ENCODE measurements at places on chromosomes 6 and 20.

GRCh38 chr20:57826666-57827287 is 117.0 kb upstream of the PMEPA1 start:
- DNase-seq: no peak

DNA sequence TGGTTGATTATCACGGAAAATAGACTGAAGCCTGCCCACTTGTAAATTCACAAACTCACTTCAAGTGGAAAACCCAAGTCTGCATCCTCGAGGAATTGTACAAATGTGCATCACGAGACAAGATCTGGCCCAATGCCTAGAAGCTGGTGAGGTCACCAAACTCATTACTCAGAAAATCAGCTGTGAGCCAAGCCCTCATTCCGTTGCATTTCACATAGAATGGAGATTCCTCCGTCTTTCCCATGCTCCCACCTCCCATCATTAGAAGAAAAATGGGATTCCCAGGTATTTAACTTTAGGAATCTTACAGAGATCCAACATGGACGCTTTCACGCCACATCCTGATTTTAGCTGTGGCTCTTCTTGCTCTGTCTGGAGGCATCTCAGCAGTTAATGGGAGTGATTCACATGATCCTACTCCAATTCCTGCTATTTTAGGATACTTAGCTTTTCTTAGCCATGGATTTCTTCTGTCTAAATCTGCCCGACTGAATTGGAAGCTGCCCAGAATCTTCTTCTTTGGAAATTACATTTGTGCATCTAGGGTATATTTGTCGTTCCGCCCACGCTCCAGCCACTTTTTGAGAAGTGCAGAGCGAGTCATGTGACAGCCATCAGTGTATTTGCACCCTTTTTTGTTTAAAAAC is 68.7 kb upstream of the STMND1 start:
- DNase-seq: peak; percentile 38

DNA sequence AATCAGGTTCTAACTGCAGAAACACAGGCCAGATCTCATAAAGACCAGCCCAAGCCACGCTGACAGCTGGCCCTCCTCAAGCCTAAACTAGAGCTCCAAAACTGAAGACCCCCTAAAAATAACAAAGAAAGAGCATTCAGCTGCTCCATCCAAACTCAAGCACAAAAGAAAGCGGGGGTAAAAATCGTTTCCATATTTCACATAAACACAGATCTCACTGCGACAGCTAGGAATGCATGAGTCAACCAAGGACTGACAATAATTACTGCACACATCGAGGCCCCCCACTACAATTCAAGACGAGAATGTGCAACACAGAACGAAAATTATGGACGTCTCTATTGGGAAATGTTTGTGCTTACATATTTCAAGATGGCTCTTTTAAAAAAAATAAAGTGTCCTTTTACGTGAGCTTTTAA is 31.1 kb downstream of the CNKSR3 start:
- DNase-seq: no peak

DNA sequence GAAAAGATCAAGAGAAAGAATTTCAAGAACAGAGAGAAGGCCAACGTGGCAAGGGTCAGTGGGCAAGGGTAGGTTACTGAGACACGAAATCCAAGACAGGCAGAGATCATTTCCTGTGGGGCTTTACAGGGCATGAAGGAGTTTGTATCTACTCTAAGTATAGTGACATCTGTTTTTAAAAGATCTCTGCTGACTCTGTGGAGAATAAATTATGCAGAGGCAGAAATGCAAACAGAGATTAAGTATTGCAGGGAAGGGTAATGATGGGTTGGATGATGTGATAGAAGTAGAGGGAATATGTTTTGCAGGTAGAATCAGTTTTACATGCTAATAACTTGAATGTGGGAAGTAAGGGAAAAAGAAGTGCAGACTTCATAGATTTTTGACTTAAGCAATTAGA is 243.5 kb downstream of the FRK start:
- DNase-seq: no peak

DNA sequence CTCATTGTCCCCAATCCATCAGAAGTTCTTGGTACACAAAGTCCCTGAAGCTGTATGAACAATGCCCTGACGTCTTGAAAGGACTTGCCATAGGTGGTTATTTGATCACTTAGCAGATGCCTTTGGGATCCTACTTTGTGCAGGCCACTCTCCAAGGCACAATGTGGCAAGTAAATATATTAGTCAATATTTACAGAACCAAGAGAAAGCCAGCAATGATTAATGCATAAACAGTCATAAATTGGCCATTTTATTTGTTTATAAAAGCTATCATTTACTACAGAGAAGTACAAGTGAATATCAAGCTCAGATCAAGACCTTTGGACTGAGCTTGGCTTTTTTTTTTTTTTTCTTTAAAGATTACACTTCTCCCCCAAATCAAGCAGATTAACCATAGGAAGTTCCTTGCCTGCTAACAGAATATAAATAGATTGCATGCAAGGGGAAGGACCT is 161.8 kb downstream of the MTHFD1L start:
- no peak for DNase-seq

GRCh38 chr6:129597023-129597713 is 112.8 kb downstream of the ARHGAP18 start:
- no peak for DNase-seq

- no peak for DNase-seq
Measured at GRCh38 chr6:90146921-90147649, 149.6 kb downstream of the BACH2 start.

GRCh38 chr20:20174089-20174835 is 121.9 kb downstream of the CFAP61 start:
- DNase-seq: no peak

DNA sequence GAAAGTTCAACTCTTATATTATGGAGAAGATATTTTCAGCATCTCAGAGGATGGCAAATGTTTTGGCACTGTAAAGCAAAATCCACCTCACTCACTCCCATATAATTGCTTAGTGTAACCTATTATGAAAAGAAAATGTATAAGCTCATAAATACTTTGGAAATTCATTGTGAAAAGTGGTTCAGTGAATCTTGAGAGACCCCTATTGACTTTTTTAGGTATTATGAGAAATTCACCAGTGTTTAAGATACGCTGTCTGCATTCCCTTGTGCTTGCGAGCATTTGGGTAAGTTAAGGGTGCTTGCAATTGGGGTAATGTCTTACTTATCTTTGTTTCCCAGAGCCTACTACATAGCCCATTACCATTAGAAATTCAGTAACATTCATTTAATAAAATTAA is 66.3 kb upstream of the BMP5 start:
- no peak for DNase-seq

DNA sequence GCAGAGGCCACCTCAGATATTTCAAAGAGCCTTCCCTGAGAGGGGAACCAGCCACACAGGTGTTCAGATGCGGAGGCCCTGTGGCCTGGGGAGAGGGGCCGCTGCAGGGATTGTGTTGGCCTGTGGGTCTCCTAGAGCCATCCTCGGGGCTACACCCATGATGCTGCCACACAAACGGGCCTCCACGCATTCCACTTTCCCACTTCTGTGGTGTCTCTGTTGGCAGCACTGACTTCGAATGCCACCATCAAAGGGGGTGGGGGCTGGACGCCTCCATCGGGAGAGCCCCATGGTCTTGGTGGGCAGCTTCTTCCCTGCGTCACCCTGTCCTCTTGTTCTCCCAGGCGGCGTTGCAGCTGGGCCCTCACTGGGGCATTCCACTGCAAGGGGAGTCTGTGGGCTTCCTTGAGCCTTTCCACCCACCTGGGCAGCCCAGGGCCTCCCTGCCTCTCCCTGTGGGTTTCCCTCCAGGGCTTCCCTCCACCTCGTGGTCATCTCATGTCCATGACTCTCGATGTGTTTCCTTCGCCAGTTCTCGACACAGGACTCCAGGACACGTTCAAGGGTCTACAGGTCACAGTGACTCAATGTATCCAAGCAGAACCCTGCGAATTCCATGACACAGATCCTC is 145.5 kb downstream of the ERMARD start:
- no peak for DNase-seq

DNA sequence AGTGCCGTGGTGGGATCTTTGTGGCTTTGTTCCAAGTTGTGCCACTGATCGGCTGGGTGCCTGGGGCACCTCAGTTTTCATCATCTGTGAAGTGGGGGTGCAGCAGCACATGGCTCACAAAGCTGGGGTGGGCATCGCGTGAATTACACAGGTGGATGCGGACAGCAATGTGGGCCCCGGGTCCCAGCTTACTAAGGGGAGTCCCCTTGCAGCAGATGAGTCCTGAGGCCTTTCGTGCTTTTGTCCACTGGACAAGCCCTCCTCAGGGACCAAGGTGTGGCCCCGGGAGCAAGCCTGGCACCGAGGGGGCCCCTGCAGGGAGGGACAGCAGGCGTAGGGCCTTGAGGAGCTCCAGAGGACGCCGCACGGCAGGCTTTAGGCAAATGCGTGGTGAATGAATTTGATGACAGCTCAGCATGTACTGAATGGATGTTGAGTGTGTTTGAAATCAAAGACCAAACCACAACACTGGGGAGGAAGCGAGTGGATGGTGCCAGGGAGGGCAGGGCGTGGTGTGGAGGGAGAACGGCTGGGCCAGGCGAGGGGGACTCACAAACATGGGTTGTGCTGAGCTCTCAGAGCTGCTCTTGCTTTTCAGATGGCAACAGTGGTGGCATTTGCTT is 53.2 kb downstream of the IRF4 start:
- no peak for DNase-seq

- no peak for DNase-seq
Measured at GRCh38 chr6:37313723-37314486, 39.9 kb upstream of the RNF8 start.

GRCh38 chr6:38155144-38155543 is 335.6 kb downstream of the ZFAND3 start:
- no peak for DNase-seq

DNA sequence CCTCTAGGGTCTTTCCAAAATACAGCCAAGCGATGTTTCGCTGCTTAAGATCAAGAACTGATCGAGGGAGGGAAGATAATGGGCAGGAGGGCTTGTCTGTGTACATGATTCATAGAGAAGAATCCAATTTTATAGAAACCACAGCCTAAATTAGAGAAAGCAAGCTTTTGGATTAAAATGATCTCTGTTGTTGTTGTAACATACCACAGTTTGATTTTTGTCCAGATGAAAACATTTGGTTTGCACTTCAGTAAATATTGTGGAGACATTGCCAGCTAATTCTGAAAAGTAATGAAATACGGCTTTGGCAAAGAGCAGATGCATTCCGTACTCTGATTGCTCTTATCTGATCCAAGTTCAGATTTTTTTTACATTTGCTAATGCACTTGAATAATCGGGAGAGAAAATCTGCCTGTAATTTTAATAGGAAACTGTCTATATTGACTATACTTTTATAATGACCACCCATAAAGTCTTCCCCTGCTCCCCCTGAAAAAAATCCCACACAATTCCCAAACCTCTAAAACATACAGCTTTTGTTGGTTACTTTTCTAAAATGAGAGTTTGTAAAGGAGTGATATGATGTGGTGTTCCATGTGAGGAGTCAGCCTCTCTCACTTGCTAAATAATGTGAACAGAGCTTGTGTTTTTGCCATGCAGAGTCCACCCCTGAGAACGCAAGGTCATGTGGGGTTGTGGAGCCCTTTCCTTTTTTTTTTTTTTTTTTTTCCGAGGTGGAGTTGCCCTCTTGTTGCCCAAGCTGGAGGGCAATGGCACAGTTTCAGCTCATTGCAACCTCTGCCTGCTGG is 199.9 kb downstream of the DTNBP1 start:
- no peak for DNase-seq

GRCh38 chr20:63364801-63365585 is 3.8 kb upstream of the CHRNA4 start:
- DNase-seq: no peak

GRCh38 chr20:22821081-22821727 is 213.9 kb upstream of the SSTR4 start:
- no peak for DNase-seq

GRCh38 chr6:89079511-89080234 is 878 bp upstream of the PNRC1 start:
- no peak for DNase-seq

- DNase-seq: no peak
Measured at GRCh38 chr6:170111816-170112582, 178.9 kb downstream of the DLL1 start.

DNA sequence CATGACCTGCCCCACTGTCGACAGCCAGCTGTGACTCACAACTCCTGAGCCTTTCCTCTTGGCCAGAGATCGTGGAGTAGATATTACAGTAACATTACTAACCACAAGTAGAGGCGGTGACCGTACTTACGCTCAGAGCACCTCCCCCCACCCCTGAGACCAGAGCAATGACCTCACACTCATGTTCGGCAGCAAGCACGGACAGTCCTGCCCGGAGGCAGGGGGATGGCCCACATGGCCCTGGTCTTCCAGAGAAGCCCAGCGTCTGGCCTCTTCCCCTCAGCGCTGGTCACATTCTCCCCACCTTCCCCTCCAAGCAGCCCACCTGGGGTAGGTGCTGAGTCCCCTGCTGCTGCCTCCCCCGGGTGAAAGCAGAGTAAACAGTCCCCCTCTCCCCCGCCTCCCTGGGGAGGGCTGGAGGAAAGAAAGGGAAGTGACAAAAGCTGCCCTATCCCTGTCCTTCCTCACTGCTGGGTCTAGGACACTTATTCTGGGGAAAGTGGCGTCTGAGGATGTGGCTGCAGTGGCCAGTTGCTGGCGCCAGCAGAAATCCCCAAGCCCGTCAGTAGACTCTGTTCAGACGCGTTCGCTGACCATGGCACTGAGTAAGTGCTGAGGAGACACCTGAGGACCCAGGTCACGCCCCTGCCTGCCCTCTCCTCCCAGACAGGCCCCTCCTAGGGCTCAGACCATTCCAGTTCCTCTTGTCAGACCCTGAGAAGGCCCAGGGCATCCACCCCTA is 68.5 kb downstream of the MRPL14 start:
- no peak for DNase-seq

GRCh38 chr6:63689421-63689820 is 53.8 kb downstream of the PHF3 start:
- no peak for DNase-seq

GRCh38 chr20:32113591-32114260 is 4.2 kb downstream of the TM9SF4 start:
- no peak for DNase-seq
